ENCODE measurements at places on chromosomes 1 and 21.
A peak's percentile ranks its signal among the peaks of the same experiment; 100 is the strongest.

- DNase-seq: peak; percentile 63
Observed at GRCh38 chr1:39720094-39720999, 18.3 kb upstream of the PPIE start.

GRCh38 chr1:21653744-21654100, 15.4 kb downstream of the RAP1GAP start:
- no peak for DNase-seq

DNA sequence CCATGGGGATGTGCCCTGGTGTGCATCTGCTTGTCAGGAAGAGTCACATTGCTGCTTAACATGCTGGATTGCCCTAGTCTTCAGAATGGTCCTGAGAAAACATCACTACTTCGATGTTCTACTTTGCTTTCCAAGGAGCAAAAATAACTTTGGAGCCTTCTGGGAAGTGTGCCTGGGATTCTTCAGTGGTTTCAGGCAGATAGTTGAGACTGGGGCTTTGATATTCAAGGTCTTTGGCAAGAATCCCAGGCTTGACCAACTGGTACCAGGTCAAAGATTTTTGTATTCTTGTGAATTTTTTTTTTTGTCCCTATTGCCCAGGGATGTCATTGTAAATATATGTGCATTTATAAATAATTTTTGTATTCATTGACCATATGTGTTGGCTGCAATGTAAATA, 51.4 kb downstream of the LRIG2 start:
- DNase-seq: no peak

DNA sequence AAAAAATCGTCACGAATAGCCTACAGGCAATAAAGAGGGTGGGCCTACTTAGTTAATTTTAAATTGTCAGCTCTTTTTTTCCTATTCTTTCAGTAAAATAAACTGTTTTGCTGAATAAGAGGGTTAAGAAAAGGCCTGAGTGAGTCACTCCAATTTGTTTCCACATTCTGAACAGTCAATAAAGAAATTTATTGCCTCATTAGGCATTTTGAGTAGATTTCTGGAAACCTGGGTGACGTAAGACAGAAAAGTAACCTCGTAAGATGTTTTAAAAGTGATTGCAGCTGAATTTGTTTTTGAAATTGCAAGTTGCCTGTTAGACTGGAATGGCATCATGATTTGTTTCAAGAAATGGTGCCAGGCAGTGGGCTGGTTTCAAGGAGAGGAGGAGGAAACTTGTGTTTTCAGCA, 439.3 kb downstream of the USP25 start:
- DNase-seq: no peak

DNA sequence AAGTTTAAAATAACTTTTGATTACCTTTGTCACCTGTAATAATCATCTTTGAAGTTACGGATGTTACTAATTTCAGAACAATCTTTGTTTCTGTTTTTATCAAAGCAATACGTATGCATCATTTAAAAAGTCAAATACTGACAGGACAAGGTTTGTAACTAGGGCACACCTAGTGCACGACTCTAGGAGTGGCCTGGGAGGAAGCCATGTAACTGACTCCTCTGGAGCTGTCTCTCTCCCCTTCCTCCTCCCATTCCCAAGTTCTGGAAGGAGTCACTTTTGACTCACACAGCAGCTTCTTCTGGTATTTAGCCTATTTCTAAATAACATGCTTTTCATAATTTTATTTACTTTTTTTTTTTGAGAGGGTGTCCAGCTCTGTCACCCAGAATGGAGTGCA, 11.8 kb upstream of the RAP1GAP start:
- no peak for DNase-seq

- no peak for DNase-seq
Observed at GRCh38 chr21:40685141-40685540, 161.8 kb downstream of the DSCAM start.

- peak; percentile 80 for DNase-seq
Observed at GRCh38 chr1:77825131-77825709, 45.8 kb downstream of the MIGA1 start.

DNA sequence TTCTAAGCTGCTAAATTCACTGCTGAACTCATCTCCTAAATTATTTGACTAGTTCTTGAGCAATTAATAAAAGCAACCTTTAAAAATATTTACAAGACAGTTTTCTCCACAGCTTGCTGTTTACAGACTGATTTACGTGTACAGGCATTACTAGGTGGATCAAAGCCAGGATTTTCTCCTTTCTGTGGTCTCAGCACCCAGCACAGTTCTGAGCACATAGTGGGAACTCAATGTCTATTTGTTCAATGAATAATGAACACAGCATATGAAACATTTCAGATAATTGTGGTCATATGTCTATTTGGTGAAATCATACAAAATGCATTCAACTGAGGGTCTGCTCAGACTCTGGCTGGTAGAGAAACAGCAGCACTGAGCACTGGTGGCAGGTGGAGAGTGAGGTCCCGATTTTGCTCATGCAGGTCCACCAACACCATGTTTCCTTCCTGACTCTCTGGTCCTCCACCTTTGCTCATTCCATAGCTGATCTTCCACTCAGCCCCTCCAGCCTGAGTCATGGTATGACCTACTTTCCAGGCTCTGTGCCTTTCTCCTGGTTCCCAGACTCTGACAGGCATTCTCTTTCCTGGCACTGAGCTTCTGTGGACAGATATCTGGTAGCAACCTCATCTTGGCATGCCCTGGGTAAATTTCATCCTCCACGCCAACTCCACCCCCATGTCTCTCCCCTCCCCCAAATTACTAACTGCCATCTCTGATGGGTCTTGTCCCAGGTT, 311.3 kb downstream of the TGFB2 start:
- peak; percentile 22 for DNase-seq

DNA sequence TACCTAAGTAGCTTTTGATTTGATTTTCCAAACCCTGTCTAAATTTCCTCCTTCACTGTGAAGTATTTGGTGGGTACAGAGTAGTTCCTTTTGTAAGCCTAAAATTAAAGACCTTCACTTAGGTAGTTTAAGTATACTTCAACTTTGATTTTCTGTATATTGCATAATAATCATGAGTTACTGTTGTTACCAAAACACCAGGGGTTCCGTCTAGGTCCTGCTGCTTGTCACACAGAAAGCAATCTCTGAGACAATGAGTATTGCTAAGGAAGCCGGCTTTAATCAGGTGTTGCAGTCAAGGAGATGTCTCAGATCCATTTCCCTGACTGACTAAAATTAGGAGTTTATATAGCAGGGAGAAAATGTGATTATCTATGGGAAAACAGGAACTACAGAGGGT, 15.3 kb downstream of the RPS6KC1 start:
- DNase-seq: no peak

GRCh38 chr1:86365896-86366295, 30.2 kb downstream of the ODF2L start:
- no peak for DNase-seq

DNA sequence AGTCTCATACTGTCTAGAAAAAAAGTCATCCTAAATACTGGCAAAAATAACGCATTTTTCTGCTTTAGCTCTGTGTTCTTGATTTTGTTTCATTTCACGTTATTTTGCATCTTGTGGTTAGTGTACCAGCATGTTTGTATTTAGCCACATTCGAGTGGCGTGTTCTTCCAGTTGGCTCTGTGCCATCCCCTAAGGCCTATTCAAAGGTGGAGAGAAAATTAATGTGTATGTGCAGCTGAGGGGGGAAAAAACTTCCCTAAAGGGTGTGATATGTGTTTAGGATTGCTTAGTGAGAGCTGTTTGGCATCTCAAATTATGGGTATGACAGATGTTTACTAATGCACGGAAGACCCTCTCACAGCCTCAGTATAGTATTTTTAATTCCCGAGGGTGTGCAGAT, 12.1 kb downstream of the DNAJC16 start:
- no peak for DNase-seq

DNA sequence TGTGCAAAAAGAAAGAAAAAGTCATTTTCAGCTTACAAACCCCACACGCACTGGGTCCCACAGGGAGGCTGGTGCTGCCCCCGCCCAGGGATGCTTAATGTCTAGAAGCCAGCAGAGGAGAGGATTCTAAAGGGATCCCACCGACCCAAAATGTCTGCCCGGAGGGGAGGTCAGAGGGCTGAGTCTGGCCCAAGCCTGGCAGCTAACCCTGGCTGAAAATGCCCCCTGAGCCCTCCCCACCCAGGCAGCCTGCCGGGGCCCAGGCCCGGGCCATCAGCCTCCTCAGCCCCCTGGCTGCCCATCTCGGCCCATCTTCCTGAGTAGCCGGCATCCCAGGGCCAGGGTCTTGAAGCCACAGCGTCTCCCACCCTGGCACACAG, 33.5 kb downstream of the ACOT7 start:
- no peak for DNase-seq

DNA sequence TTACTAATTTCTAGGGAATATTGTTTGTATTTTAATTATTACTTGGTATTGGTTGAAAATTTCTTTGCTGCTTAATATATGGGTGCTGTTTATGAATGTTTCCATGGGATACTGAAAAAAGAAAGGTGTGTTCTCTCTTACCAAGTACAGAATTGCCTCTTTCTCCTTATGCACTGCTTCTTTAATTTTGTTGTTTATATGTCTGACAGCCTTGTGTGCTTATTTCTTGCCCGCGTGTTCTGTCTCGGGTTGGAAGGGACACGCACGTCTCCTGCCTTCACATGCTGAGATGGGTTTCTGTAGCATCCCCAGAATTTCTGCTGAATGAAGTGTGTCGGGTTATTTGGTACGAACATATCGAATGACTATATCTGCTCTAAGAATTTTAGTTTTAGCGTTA, 51.1 kb downstream of the AGPAT3 start:
- DNase-seq: no peak

GRCh38 chr1:41444785-41445184, 39.7 kb downstream of the EDN2 start:
- no peak for DNase-seq

GRCh38 chr1:22245726-22246125, 102.8 kb upstream of the WNT4 start:
- DNase-seq: no peak

- DNase-seq: no peak
Observed at GRCh38 chr1:97084546-97084945, 363.0 kb downstream of the PTBP2 start.

GRCh38 chr1:2242814-2243725, 15.0 kb downstream of the SKI start:
- no peak for DNase-seq

DNA sequence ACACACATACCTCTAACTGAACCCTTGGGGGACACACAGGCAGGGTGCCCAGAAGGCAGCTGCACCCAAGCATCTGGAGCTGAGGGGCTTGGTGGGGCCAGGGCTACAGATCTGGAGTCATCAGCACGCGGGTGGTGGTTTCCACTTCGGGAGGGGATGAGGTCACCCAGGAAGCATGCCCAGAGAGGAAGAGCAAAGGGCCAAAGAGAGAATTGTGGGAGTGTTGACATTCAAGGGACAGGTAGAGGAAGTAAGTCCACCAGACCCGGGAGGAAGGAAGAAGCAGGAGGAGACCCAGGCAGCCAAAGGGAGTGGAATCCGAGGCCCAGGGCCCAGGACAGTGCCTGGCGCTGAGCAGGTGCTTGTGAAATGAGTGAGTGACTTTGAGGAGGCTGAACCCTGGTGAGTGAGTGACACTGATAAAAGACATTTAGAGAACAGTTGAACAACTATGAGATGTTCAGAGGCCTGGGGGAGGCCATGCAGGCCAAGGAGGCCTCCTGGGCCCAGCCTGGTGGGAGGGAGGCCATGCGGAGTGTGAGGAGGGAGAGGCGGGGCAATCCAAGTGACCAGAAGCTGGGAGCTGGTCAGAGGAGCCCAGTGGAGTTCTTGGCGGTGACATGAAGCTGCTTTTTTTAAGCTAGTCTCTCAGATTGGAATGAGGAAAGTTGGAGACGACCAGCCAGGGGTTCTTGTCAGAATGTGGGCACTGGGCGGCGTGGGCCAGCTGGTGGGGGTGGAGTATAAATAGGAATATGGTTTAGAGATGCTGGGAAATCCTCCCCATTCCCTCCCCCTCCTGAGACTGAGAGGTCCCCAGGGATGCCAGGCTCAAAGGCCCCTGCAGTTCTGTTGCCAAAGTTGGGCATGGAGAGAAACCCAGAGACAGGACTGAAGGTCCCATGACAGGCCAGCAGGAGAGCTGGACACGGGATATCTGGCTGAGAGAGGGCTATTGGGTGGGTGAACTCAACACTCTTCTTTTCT, 7.9 kb downstream of the CDK18 start:
- DNase-seq: no peak

DNA sequence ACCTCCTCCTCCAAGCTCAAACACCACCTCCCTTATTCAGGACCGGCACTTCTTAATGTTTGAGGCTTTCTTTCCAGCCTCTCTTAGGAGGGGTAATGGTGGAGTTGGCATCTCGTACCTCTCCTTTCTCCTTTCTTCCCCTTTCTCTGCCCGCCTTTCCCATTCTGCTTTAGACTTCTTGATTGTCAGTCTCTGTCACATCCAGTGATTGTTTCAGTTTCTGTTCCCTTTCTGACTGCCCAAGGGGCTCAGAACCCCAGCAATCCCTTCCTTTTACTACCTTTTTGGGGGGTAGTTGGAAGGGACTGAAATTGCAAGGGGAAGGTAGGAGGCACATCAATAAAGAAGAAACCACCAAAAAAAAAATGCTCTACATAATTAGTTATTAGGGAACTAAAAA, 5.6 kb downstream of the ELK4 start:
- DNase-seq: no peak

GRCh38 chr1:28807046-28807445, 4.9 kb upstream of the OPRD1 start:
- DNase-seq: no peak

DNA sequence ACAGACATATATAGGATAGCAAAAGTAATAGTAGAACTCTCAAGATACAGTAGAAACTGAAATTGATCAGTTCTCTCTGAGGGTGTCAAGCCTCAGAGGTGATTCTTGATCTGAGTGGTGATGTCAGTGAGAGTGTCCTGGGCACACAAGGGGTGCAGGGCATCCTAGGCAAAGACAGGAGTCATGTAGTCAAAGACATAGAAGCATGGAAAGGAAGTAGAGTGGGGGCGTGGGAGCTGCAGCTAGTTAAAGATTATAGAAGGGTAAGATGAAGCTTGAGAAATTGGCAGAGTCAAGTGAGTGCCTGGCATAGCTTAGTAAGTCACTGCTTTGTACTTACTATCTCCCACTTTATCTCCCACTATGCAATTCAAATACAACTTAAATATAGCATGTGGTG, 22.8 kb downstream of the CDC7 start:
- DNase-seq: no peak

- no peak for DNase-seq
Observed at GRCh38 chr1:93744299-93744988, 62.8 kb upstream of the BCAR3 start.

GRCh38 chr1:22562584-22563583, at the start of gene EPHA8:
Gene EPHA8, plus strand, starts transcription at chr1:22563489. Its CDS starts 147 bp downstream, at chr1:22563636.
- no peak for DNase-seq

DNA sequence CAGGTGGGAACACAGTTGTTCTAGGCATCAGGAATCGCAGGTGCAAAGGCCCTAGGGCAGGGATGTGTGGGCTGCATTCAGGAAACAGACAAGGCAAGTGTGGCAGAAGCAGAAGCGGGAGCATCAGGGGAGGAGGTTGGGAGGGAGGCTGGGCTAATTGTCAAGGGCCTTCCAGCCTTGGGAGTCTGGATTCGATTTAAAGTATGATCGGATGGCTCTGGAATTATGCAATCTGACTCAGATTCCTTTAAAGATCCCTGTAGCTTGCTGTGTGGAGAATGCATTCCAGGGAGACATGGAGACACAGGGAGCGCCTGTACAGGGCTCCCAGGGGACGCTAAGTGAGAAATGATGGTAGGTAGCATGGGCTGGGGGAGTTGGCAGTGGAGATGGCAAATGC, 86.5 kb downstream of the LACTBL1 start:
- no peak for DNase-seq
